GM06990 (cell line): ENCODE measurements at places on chromosomes 3 and 15.

DNA sequence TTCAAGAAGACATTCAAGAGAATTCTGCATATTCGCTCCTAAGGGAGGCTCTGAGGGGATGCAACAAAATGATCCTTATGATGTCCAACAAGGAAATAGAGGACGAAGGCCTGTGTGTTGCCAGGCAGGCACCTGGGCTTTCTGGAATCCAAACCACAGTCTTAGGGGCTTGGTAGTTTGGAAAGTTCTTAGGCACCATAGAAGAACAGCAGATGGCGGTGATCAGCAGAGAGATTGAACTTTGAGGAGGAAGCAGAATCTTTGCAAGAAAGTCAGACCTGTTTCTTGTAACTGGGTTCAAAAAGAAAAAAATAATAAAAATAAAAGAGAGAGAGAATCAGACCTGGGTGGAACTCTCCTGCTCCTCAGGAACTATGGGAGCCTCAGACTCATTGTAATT is 11.7 kb upstream of the ATG7 start:
- DNase-seq = no peak

DNA sequence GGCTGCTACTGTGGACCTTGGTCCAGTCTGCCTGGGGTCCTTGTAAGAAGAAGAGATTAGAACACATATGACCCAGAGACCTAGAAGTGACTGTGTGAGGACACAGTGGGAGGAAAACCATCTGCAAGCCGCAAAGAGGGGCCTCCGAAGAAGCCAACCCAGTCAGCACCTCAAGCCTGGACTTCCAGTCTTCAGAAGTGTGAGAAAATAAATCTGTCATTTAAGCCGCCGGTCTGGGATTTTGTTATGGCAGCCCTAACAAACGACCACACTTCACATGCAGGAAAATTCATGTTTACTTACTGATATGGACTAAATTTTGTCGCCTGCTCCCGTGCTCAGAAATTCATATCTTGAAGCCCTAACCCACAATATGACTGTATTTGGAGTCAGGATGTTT is 44.4 kb upstream of the TMC3 start:
- DNase-seq = no peak

DNA sequence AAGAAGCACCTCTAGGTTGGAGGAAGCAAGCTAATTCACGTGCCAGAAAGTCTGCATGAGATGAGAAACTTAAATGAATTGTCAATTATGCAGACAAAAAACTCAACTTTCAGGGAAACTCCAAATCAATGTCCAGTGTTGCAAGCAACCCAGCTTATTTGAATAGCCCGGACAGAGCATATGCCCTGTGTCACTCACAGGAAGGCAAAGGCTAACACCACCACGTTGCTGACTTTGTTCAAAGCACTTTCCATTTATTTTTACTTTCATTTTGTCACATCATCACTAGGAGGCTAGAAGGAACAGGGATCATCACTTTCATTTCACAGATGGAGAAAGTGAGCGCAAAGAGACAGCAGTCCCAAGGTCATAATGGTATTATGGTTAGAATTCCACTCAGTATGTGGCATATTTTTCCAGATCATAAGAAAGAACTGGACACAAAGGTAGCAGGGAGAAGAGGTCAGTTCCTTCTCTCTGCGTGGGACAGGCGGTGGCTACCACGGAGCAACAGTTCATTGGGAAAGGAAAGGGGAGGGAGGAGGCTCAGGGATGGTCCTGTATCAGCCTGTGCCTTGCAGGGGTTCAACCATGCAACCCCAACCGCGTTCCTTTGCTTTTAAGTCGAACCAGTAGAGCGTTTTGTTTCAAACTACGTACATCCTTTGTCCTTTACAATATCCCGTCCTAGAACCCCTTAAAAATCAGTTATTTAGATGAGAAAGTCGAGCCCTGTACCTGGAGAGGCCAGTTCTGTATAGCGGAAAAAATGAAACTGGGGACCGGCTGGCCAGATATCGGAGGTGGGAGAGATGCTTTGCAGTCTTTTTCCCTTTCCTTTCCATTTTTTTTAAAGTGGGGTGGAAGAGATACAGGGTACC is 1.1 kb downstream of the HEG1 start:
- no peak for DNase-seq

- no peak for DNase-seq
Observed at GRCh38 chr15:38683382-38684242, 119.0 kb upstream of the RASGRP1 start.

DNA sequence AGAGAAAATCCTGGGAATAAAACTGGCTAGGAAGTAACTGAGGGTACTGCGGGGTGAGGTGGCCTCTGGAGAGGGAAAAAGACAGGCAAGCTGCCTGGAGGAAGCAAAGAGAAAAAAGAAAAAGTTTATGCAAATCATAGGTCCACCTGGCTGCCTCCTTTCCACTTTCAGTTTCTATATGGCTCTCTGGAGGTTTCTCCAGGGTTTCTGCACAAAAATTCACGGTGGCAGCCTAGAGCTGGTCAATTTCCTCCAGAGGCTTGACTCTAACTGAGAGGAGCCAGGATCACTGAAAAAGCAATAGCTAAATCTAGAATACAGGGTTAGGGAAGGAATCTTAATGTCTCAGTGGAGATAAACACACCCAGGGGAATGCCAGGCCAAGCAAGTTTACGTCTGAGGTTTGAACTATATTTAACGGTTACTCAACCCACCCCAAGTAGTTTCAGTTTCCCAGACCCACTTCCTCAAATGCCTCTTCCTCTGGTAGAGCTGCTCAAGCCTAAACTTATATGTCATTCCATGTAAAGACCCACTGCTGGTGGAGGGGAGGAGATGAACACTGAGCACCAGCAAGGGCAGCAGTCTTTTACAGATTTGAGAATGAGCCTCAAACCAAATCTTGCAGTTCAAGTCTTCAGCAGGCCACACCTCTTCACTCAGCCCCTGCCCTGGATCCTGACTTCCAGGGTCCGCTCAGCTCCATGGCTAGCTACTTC is 5.7 kb downstream of the LYSMD2 start:
- peak; percentile 78 for DNase-seq

GRCh38 chr3:56616478-56617006 is 59.6 kb downstream of the CCDC66 start:
- DNase-seq = no peak

DNA sequence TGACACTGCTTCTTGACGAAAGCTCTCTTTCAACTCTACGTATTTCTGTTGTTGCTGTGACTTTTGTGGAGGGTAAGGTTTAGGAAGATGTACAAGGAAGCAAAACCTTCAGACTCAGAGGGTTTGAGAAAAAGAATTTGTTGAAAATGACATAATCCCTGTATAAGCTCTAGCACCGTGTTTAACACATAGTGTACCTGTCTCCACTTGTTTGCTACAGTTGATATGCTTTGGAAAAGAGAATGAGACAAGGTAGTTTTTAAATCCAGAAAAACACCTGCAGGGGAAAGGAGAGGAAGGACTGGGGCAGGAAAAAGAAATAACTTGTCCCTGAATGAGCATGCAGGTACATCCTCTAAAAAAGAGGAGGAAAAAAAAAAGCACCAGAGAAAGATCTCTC is 29.6 kb upstream of the CP start:
- DNase-seq = no peak

DNA sequence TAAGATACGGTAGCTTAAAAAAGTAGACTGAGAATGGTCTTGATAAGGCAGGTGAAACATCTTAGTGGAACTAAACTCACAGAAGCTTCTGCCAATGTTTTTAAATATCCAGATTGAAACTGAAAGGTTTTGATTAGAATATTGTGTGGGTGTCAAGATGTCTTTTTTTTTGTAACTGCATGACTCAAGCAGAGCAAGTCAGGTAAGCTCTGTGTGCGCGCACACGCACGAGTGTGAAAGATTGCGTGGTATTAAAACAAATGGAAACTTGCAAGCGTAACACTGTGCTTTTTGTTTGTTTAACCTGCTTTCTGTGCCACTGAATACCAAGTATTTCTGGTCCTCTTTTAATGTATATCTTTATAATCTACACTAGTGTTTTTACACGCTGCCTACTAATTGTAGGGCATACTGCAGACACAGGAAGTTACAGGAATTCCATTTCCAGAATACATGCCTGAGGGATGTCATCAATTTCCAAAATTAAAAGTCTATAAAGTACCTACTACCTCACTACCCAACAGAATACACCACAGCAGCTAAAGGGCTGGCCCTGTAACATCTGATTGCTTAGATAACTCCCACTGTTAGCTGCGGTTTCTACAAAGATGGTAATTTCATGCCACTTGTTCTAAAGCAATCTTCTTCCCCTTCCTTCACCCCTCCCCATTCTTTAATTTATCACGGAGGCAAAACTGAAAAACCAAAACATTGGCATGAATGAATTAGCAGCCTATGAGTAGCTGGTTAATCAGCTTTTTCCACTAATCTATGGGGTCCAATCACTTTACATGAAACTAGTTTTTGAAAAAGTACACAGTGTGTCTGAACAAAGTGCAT is 472.8 kb downstream of the SHQ1 start:
- DNase-seq = no peak

GRCh38 chr3:31724651-31725050 is 191.9 kb downstream of the STT3B start:
- no peak for DNase-seq

DNA sequence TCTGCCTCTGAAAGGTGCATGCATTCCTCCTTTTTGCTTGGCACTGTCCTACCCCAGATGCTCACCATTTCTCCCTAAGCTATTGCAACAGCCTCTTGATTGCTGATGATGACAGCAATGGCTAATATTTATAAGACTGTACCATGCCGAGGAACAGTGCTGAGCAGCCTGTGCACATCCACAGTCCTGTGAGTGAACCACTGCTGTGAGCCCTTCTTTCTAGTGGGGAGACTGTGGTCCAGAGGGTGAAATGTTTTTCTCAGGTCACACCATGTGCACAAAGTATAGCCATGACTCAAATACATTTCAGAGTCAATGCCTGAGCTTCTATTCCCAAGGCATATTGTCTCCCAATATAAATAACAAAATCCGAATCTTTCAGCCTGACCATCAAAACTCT is 231.2 kb upstream of the LRTM1 start:
- no peak for DNase-seq

DNA sequence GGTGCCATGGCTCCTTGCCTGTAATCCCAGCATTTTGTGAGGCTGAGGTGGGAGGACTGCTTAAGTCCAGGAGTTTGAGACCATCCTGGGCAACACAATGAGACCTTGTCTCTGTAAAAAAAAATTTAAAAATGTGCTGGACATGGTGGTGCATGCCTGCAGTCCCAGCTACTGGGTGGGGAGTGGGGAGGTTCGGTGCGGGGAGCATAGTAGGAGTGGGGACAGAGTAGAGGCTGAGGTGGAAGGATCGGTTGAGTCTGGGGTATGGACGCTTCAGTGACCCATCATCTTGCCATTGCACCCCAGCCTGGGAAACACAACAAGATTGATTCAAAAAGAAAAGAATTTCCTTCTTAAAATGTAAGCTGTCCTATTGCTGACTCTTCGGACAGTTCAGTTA is 1490.0 kb upstream of the GBE1 start:
- DNase-seq = no peak

DNA sequence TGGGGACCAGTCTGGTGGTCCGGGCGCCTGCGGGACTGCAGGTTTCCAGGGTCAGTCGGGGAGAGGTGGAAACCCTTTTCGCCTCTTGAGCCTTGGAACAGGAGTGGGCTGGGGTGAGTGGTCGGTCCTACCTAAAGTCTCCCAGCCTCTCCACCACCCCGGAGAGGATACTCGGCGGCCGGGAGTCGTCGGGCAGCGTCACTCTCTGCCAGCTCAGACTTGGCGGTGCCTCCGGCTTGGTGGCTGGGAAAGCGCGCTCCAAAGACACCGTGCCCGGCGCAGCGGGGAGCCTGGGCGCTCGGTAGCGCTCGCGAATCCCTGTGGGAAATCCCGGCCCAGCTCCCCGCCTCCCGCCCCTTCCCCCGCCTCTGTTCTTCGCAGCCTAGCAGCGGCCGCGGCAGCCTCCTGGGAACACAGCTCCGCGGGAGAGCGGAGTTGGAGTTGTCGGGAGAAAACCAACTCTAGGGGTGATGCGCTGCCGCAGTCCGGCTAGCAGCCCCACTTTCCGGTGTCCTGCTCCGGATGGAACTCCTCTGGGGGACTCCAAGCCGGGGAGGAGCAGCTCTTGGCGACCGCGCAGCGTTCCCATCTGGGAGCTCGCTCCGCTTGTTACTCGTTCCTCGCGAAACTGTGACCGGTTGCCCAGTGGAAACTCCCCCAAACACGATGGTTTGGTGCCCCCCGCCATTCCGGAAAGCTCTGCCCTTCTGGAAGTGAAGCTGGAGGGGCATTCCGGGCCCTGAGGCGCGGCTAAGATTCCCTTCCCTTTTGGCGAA is 1.4 kb downstream of the EPHB1 start:
- peak; percentile 18 for DNase-seq

- DNase-seq = no peak
Observed at GRCh38 chr3:120425572-120426250, 25.1 kb downstream of the FSTL1 start.

DNA sequence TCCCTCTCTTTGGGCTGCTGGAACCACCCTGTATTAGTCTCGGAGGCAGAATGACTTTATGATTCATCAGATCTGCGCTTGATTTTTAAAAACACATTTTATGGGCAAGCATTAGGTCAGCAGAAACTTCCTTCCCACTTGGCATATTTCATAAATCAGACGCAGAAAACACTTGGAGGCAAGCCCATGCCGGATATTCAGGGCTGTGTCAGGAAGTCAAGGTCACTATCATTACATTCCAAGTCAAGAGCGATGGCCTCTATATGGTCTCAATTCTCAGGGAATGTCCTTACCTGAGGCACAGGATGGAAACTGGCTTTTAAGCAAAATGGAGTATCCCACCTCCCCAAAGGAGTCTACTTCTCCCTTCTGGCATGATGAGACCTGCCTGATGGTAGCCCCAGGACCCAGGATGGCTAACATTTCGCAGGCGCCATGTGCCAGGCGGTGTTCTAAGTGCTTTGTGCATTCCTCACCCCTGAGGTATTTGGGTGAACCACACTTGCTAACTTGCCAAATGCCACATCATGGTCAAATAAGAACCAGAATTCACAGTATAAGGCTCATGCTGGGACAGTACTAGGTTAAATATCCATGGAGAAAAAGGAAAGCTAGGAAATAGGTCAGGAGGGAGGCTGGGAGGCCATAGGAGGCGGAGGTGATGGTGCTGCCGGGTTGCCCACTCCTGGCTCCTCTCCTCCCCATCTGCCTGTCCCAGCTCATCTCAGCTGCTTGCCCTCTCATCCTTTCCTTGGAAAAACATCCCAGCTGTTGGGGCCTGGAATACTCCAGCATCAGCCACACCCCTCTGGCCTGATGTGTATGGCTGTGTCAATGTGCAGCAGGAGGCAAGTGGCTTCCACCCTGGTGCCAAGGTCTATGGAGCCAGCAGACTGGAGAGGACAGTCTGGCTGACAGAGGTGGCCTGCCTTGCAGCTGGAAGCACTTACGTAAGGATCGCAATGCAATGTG is 18.8 kb downstream of the BCL2L10 start:
- DNase-seq = no peak
